Astrocyte of the hippocampus (primary cell): ENCODE measurements at places on chromosomes 4 and X.

- no peak for DNase-seq
These were observed 17.6 kb upstream of the CCNI start for GRCh38 chr4:77093401-77093800.

DNA sequence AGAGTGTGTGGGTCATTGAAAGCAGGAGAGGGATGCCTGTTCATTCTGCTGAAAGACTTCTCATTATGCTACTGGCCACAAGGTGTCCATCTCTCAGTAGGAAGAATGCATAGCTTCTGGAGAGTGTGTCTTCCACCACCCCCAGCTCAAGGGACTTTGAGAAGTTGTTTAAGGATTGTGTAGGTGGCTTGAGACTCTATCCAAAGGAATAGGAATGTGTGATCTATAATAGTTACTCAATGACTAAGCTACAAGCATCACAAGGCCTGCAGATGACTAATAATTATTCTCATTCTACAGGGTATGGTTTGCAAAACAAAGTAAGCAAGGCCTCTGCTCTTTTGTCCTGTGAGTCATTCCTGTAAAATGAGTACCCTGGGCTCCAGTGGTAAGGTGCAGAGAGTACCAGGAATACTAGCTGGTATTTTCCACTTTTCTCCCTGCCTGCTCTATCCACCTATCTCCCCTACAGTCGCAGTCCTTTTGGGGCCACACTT is 279.8 kb upstream of the BOD1L1 start:
- DNase-seq: peak; percentile 90

GRCh38 chr4:56468097-56468422 is 643 bp downstream of the SRP72 start:
- peak; percentile 58 for DNase-seq

DNA sequence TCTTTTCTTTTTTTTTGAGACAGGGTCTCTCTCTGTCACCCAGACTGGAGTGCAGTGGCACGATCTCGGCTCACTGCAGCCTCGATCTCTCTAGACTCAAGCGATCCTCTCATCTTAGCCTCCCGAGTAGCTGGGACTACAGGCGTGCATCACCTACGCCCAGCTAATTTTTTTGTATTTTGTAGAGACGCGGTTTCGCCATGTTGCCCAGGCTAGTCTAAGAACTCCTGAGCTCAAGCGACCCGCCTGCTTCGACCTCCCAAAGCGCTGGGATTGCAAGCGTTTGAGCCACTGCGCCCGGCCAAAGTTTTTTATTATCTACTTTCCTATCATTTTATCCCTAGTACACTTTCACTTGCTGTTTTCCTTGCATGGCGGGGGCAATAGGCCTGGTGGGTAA is 1.4 kb downstream of the UBA6 start:
- DNase-seq: no peak

- no peak for DNase-seq
These were observed 174.5 kb upstream of the SMIM31 start for GRCh38 chr4:164579270-164579942.
